ENCODE measurements at places on chromosomes 13 and 19.

GRCh38 chr13:97574926-97575325 is 141.0 kb downstream of the RAP2A start:
- no peak for DNase-seq

DNA sequence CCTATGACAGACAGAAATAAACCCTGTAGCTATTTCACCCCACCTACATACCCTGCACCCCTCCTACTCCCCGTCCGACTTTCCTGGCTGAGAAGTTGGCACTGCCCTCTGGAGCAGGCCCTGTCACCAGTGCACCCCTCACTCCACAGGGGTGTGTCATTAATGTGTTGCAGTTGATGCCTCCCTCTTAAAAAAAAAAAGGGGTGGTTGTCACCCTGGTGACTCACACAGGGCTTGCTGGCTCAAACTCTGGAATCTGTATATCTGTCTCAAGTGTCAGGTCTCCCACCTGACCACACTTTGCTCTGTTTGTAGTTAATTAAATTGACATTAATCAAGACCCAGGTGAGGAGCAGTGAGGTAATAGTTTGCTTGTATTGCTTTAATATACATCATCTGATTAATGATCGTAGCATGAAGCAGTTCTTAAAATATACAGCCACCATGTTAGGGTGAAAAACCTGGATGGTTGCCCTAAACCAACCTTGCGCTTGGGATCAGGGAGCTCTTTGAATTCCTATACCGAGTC is 2.0 kb upstream of the GATAD2A start:
- DNase-seq = no peak

DNA sequence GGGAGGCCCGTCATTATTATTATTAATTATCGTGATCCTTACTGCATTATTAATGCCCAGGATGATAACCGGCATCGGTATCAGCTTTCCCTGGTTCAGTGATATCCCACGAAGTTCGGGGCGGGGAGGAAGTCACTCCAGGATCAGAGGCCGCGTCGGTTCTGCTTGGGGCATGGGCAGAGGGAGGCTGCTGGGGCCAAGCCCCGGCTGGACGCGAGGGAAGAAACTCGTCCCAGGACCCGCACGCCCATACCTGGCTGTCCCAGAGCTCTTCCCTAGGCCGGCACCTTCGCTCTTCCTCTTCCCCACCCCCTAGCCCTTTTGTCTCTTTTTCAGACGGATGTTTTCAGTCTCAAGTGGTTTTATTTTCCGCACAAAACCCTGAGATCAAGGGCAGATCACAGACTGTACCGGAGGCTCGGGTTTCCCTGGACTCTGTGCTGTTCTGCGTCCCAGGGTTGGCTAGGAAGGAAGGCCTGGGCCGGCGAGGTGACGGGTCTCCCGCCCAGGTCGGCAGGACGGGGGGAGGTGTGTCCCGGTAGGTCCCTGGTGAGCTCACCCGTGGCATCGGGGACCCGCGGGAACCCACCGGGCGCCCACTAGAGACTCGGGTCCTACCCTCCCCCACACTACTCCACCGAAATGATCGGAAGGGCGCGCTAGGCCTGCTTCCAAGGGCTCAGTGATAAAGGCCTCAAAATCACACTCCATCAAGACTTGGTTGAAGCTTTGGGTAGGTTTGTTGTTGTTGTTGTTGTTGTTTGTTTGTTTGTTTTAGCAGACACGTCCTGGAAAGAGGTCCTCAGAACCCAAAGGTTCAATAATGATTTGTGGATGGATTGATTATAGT is 7.9 kb downstream of the ZIC2 start:
- DNase-seq = no peak

- DNase-seq = no peak
Observed at GRCh38 chr13:110106726-110107125, 200.2 kb downstream of the COL4A1 start.

DNA sequence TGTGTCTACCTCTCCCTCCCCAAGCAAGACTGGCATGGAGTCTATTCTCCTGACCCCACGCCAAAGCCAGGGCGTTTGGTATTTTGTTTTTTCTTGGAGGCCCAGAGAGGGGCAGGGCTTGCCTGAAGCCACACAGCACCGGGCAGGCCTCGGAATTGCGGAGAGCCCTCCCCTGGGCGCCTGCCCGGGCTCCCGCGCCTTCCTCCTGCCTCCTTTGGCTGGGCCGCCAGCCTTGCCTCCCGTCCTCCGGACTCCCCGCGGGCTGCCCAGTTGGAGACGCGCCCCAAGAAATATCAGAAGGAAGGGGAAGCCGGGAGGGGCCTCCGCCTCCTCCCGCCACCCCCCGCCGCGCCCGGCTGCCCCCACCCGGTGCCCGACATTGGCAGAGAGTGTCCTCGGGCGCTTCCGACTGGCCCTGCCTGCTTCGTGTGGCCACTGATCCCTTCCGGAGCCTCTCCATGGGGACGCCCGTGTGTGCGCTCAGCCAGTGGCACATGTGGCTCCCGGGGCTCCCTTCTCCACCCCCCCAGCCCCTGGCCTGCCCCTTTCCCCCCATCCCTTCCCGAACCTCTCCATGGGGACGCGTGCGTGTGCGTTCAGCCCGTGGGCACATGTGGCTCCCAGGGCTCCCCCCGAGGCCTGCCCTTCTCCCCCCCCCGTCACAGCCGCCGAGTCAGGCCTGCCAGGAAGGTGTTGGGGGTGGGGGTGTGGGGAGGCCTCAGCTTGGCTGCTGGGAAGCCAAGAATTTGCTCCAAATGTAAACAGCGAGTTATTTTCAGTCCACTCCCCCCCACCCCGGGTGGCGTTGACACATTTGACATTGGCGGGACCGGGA is 37.3 kb downstream of the NFIC start:
- peak; percentile 89 for DNase-seq

GRCh38 chr13:109314101-109314500 is 472.3 kb downstream of the IRS2 start:
- DNase-seq = no peak

DNA sequence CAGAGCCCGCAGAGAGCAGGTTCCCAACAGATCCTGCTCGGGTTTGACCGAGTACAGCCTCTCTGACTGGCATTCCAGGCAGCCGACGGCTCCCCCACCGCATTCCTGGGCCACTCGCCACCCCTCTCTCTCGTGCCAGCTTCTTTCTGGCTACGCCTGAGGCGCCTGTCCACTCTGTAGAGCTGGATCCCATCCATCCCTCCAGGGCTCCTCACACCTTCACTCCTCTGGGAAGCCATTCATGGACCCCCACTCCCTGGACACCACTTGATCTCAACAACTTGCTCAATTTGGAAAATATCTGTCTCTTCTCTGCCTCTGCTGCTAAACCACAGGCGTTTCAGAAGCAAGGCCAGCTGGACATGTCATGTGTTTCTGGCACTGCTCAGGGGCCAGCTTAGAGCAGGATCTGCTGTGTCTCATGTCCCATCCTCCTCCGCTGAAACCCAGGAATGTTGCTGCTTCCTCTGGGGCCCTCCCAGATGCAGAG is 30.6 kb upstream of the ATP1A3 start:
- peak; percentile 78 for DNase-seq

DNA sequence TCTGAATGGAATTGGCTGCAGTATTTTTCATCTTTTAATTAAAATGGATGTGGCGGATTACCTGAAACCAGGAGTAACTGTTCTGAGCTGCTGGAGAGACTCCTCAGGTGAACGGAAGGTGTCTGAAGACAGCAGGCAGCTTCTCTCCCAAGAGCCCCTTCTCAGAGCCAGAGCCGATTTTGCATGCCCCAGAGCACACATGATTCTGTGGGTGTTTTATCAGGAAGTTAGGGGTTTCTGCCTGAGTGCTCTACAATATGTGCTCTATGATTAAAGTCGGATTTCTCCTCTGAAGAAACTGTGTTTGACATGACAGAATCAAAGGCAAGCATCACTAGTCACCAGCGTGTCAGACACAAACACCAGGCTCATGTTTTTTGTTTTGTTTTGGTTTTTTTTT is 60.7 kb upstream of the MCF2L start:
- no peak for DNase-seq

GRCh38 chr13:50170447-50171037 is 155.3 kb downstream of the KCNRG start:
- no peak for DNase-seq

- DNase-seq = no peak
Observed at GRCh38 chr19:345320-345879, 804 bp upstream of the MIER2 start.

- peak; percentile 55 for DNase-seq
Observed at GRCh38 chr19:2494084-2494446, 18.1 kb downstream of the GADD45B start.

- peak; percentile 31 for DNase-seq
Observed at GRCh38 chr13:51793570-51794271, 10.2 kb downstream of the DHRS12 start.

- no peak for DNase-seq
Observed at GRCh38 chr19:29060813-29061364, 152.1 kb downstream of the UQCRFS1 start.

GRCh38 chr19:1172353-1173158 is 1.5 kb downstream of the SBNO2 start:
- DNase-seq = no peak

DNA sequence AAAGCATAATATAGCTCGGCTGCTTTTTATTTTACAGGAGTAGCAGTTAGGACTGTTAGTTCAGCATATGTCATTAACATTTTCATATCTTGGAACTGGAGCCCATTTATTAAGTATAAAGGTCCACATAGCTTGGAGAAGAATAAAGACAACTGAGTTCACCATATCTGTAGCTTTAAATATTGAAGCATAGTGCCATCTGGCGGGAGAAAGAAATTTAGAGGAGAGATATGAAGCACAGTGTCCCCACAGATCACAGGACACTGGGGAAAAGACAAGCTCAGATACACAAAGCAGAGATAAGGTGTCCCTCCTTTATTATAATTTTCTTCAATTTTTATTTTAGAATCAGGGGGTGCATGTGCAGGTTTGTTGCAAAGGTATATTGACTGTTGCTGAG is 104.7 kb upstream of the FREM2 start:
- peak; percentile 1 for DNase-seq

DNA sequence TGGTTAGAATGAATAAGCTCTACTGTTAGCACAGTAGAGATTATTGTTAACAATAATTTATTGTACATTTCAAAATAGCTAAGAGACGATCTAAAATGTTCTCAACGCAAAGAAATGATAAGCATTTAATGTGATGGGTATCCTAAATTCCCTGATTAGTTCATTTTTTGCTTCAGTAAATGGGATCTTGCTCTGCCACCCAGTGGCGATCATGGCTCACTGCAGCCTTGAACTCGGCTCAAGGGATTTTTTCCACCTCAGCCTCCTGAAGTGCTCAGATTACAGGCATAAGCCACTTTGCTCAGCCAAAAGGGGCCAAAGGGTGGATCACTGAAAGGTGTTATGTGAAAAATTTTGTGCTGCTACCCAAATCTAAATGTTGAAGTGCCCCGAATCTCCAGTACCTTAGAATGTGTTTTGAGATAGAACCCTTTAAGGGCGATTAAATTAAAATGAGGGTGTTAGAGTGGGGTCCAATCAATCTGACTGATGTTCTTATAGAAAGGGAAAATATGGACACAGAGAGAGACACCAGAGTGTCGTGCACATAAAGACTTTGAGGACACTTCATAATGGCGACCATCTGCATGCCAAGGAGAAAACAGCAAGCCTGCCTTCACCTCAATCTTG is 31.5 kb upstream of the ZNF766 start:
- DNase-seq = no peak

DNA sequence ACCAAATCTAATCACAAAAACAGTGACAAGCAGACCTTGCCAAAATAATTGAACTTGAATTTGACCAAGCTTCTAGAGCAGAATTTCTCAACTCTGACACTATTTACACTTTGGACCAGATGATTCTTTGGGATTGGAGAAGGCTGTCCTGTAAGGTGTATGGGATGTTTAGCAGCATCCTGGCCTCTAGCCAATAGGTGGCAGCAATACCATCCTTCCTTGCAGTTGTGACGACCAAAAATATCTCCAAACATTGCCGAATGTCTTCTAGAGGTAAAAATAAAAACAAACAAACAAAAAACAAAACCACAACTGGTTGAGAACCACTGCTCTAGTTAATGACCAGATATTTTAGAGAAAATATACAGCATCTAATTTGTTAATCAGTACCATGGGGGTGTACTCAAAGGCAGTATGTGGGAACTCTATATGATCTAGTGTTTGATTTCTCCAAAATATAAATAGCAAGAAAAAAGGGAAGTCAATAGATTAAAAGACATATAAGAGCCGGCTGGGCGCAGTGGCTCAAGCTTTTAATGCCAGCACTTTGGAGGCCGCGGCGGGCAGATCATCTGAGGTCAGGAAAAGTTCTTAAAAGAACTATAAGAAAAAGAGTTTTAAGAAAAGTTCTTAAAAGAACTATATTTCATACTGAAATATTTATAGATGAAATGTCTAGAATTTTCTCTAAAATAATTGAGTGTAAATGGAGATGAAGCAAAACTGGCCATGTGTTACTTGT is 60.9 kb upstream of the ZNF527 start:
- no peak for DNase-seq

DNA sequence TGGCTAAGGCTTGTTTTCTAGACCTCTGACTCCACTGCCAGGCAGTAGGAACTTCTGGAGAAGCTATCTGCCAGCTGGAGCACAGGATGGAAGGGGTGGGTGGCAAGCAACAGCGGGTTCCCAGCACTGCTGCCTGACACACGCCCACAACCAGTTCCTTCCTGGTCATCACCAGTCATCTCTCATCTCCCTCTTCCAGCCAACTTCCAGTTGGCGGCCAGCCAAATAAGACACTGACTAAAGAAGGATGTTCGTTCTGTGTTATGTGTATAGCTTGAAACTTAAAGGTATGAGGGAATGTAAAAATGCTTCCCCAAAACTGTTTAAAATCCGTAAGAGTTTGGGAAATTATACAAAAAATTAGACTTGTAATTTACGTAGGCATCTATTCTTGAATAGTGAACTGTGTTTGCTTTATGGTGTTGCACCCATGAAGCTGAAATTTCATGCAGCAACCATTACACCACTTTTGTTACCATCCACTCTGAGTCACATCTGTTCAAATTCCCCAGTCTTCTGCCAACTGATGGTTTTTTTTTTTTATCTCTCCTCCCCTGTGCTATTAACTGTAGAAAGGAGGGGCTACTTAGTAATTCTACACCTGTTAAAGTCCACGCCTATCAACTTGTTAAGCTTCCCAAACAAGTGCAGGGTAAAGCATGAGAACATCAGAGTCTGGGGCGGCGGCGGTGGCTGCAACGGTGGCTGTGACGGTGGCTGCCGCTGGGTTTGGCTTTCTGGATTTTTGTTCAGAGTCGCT is 86.2 kb upstream of the FRY start:
- DNase-seq = peak; percentile 64

- DNase-seq = peak; percentile 21
Observed at GRCh38 chr19:46697204-46697960, 19.5 kb downstream of the PRKD2 start.

- DNase-seq = no peak
Observed at GRCh38 chr13:73661687-73662425, 472.3 kb downstream of the KLF12 start.

All from GM04503 (cell line).